ENCODE measurements at places on chromosomes 13 and 19. TPM values are rescaled to one million over a fixed set of nuclear protein-coding genes. Genes with fewer than 3 reads are reported as not detected.

The CLEC17A gene
- total RNA-seq: not detected

The PSG2 gene
- total RNA-seq: not detected

The PTH2 gene
- not detected for total RNA-seq

The ZFP82 gene
- total RNA-seq: 3.8 TPM

The C1QTNF9B gene
- total RNA-seq: 1.3 TPM

The GALP gene
- not detected for total RNA-seq

The LGI4 gene
- total RNA-seq: 11.6 TPM

The PLVAP gene
- 102 TPM for total RNA-seq

The CD33 gene
- 11.4 TPM for total RNA-seq

The MAB21L1 gene
- total RNA-seq: 0.24 TPM

The PPP1R12C gene
- total RNA-seq: 117 TPM

The IGFL3 gene
- not detected for total RNA-seq

The LYPD5 gene
- 1.3 TPM for total RNA-seq

The ADM5 gene
- total RNA-seq: 1.2 TPM

The ICAM5 gene
- 0.71 TPM for total RNA-seq

The RNF113B gene
- total RNA-seq: not detected

The DACH1 gene
- 3.1 TPM for total RNA-seq

The HPN gene
- 7.2 TPM for total RNA-seq

The LIN7B gene
- 14.9 TPM for total RNA-seq

The LILRB4 gene
- 5.7 TPM for total RNA-seq

The ADGRE1 gene
- total RNA-seq: 0.31 TPM

The PLD3 gene
- total RNA-seq: 202 TPM

The PLA2G4C gene
- 20.3 TPM for total RNA-seq

The SYT5 gene
- total RNA-seq: not detected

The SLC6A16 gene
- total RNA-seq: 1.1 TPM

The CACNG8 gene
- 0.29 TPM for total RNA-seq

The CCNE1 gene
- 1.8 TPM for total RNA-seq

The ADGRE3 gene
- total RNA-seq: not detected

The PSG6 gene
- not detected for total RNA-seq
